ENCODE measurements at places on chromosomes 7 and 10.
A peak's percentile ranks its signal among the peaks of the same experiment; 100 is the strongest.

DNA sequence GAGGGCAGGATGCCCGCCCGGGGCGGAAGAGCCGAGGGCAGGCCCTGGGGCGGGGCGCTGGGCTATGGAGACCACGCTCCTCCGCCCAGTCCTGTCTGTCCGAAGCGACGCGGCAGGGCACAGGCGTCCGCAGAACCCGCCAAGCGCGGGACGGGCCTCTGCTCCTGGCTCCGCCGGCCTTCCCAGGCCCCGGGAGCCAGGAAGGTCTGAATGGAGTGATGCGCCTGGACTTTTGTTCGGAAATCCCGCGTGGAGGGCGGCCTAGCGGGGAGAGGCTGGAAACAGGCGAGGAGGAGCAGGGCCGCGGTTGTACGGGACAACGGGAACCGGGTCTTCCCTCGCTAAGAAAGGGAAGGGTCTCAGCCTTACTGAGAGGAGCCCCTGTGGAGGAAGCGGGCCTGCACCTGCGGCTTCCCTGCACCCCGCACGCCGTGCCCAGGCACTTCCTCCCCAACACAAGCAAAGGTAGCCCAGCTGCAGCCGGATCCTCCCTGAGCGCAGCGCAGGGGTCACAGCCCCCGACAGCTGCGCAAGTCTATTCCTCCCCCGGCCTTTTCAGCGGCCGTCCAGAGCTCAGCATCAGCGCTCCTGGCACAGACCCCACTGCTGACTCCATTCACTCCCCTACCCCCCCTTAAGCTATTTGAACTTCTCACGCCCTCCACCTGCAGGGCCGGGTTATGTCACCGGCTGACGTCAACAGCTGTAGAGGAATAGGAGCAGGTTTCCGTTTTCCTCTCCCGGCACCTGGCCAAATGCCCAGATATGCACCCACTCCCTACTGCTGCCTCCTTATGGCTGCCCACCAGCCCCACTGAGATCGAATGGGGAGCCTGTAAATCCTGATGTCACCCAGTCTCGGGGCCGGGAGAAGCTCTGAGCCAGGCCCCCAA lies 143.2 kb upstream of the RET start:
- peak; percentile 65 for DNase-seq

- no peak for DNase-seq
Observed at GRCh38 chr10:76299501-76299900, 868.1 kb downstream of the LRMDA start.

DNA sequence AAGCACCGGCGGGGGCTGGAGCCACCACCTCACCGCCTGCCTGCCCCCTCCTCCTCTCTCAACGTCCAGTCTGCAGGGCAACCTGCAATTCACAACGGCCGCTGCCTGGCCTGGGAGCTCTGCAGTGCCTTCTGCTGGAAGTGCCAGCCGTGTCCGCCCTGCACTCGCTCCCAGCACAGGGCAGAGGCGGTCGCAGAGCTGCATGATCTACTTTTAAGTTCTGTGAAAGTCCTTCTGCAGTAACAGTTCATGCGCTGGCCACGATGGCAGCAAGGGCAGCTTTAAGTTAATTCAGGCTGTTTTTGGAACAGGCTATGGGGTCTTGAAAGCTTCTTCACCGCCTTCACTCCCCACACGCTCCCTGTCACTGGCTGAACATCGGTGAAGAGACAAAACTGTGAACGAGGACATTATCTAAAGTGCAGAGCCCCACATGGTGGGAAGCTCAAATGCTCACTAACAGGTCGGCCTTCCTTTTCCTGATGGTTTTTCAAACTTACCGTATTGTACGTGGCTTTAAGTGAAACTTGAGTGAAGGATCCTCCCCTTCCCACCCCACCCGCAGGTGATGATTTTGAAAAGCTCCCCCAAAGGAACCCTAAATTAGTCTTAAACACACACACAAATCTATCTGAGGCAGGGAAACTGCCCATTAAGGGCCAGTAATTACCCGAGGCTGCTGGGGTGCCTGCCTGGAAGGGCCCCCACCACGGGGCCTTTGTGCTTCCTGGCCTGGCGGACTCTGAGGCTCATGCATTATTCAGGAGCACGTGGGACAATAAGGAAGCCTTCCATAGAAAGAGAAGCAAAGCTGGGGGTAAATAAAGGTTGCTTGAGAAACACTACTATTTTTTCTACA lies 504.3 kb downstream of the DNAJB6 start:
- DNase-seq: no peak

DNA sequence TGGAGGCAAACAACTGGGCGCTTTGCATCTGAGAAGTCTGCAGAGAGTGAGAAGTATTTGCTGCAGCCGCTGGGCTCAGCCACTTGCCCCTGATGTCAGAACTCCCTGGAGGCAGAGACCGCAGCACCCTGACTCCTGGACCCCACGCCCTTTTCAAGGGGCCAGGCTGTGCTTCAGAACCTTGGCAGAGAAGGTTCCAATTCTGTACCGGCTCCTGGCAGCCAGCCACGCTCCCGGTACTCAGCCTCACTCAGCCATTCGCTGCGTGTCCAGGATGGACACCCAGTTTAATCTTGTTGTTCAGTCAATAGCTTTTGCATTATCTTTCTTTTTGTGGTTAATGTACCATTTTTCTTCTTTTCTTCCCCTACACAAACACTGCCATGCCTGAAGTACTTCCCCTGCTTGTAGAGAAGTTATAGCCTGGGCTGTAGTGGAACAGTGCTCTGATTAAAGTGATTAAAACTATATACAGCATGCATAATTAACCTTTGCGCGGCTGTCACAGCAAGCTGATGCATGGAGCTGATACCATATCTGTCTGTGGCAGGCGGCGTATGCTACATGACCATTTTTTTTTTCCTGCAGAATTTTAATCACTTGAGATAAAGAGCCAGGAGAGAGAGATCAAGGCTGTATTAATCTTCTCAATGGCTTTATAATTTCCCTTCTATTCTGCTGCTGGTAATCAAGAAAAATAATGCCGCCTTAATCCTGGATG lies 578.5 kb downstream of the SDK1 start:
- DNase-seq: no peak

DNA sequence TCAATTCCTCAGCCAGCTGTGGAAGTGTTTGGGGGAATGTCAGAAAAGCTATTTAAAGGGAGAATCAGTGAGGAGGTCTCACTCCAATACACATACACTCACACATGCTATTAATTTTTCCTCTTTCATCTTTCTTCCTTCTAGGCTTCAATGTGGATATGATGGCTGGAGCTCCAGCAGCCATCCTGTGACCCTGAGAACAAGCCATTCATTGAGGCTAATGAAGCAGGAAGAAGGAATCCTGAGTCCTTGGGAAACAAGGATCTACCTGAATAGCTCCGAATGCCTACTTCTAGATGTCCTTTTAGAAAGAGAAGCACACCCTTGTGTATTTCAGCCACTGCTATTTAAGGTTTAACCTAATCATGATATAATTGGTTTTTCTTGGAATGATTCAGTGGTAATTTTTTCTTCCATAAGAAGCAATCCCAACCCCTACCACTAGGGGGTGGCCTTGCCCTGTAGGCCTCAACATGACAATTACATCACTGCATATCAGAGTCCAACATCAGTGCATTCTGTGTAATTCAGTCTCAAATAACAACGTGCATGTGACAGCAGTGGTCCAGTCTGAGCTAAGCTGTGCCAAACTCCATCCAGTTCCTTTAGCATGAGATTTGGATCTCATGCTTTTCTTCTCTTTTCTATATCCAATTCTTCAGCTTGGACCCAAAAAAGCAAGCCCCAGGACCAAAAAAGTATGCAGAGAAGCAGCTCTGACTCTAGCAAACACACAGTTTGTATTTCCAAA lies 85.3 kb upstream of the ANKRD1 start:
- peak; percentile 72 for DNase-seq

GRCh38 chr7:50727072-50727471 lies 55.6 kb downstream of the GRB10 start:
- DNase-seq: no peak

- no peak for DNase-seq
Observed at GRCh38 chr7:127380479-127380878, 12.0 kb downstream of the ZNF800 start.

GRCh38 chr7:120842121-120842621 lies 15.8 kb downstream of the TSPAN12 start:
- no peak for DNase-seq

DNA sequence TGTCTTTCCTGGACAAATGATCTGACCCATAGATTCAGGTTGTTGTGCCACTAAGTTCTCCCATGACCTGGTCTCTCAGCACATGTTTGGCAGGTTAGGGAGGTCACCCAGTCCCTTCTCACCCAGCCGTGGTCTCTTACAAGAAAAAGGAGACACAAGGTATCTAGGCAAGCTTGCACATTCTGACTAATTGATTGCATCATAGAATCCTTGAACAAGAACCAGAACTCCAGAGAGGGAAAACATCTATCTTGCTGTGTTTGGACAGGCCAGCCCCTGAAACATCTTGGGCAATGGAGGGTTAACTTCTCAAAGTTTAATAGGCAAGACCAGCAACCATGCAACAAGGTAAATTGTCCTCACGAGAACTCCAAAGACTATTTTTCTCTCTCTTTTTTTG lies 8.5 kb upstream of the HK1 start:
- no peak for DNase-seq

DNA sequence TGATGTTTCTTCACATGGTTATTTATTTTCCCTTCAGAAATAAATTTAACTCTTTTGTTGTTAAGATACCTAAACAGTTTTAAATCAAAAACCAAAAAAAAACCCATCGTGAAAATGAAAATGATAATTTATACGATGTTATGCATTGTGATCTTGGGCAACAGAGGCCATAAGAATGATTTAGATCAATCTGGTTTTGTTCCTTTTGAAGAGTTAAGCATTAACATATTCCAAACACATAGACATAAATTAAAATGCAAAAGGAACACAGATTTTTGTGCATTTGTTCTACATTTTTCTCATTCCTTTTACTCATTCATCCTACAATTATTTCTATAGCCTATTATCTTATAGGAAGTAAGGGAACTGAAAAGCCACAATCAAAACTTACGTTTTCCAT lies 226.1 kb upstream of the SEMA3D start:
- no peak for DNase-seq

DNA sequence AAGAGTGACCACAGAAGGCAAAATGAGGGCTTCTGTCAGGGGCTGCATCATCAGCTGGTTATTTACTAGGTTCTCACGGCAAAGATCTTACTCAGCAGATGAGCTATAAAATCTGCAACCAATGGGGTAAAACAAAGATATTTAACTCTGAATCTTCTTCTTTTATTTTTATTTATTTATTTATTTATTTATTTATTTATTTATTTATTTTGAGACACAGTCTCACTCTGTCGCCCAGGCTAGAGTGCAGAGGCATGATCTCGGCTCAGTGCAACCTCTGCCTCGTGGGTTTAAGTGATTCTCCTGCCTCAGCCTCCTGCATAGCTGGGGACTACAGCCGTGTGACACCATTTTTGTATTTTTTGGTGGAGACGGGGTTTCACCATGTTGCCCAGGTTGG lies 11.3 kb downstream of the C10orf143 start:
- DNase-seq: no peak

DNA sequence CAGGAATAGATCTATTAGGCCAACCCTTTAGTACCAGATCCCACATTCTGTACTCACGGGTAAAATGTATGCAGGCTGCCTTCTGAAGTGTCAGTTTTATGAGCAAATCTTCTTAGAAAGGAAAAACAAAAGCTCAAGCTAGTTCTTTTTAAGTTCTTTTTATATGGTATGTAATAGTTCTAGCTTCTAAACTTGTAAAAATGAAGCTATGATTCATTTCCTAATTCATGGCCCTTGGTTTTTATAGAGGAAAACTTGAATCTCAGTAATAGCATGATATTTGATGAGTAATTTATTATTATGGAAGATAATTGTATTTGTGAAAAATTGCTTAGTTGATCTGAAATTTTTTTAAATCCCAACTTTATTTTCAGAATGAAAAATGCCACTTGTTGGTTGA lies 54.3 kb downstream of the SLK start:
- DNase-seq: no peak

DNA sequence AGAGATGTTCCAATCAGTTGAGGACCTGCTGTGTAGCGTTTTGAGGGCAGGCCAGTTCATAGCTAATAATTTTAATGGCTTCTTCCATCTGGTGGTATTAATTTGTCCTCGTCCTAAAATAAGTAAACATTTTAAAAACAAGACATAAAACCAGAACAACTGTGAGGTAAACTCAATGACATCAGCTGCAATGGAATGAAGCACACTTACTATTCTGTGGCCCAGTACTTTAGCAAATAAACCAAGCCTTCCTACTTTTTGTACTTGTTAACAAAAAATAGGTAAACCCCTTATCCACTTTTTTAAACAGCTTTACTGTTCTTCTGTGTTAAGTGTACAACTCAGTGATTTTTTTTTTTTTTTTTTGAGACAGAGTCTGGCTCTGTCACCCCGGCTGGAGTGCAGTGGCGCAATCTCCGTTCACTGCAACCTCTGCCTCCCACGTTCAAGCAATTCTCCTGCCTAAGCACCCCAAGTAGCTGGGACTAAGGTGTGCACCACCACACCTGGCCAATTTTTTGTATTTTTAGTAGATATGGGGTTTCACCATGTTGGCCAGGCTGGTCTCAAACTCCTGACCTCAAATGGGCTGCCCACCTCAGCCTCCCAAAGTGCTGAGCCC lies 28.9 kb upstream of the FZD1 start:
- DNase-seq: no peak

DNA sequence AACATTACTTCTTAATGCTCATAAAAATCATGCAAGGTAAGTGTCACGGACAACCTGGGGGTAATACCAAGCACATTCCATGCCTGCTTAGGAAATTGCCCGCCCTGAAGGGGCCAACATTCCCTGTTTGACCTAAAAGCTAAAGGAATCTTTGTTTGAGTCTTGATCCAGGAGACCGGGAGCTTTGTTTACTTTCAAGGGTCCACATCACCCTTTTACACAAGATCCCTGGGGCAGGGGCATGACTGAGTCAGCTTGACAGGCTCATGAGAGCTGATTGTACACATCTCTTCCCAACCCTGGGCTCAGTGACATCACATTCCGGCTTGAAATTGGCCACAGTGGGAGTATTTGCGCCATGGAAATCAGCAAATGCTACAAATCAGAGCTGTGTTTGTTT lies 248.1 kb upstream of the HABP2 start:
- DNase-seq: no peak

GRCh38 chr7:43385856-43386255 lies 197.1 kb upstream of the STK17A start:
- no peak for DNase-seq

DNA sequence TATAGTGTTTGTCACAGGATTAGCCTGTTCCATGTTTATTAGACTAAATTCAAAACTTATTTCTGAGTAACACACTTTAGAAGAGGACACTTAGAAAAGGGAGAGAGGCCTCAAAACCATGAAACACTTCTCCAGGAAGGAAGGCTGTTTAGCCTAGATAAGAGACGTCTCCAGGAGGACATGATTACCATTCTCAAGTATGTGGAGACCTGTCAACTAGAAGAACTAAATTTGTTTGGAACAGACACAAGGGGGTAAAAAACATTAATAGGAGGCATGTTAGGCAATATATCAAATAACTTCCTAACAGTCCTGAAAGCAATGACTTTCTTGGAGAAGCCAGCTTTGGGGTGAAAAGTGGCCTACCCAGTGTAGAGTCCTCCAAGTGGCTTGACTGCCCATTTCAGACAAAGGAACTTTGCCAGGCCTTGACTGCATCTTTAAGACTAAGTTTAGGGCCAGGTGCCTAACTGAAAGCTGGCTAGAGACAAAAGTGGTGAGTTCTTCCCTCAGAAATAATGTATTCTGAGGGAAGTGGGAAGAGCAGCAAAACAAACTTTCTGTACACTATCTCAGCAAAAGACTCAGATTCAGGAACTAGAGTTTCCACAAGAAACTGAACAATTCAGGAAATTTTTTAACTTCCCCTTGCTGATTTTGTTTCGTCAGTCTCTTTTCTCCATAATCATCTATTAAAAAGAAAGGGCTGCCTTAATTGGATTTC lies 11.8 kb downstream of the NCOA4 start:
- DNase-seq: no peak
